ENCODE measurements at places on chromosomes 4 and X.

GRCh38 chrX:34144246-34144645 is 12.1 kb upstream of the FAM47A start:
- DNase-seq, result no peak

- DNase-seq, result no peak
Observed at GRCh38 chr4:183596067-183596757, 62.8 kb downstream of the RWDD4 start.

DNA sequence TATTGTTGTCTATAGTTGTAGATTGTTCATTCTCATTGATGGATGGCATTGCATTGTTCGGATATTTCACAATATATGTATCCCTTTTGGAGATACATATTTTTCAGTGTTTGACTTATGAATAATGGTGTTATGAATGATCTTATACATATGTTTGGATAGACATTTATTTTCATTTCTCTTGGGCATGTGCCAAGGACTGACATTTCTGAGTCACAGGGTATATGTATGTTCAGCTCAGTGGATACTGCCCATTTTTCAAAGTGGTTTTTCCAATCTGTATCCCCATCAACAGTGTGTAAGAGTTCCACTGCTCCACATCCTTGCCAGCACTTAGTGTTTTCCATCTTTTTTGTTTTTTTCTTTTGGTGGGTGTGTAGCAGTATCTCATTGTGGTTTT is 45.0 kb upstream of the RAB40AL start:
- no peak for DNase-seq

DNA sequence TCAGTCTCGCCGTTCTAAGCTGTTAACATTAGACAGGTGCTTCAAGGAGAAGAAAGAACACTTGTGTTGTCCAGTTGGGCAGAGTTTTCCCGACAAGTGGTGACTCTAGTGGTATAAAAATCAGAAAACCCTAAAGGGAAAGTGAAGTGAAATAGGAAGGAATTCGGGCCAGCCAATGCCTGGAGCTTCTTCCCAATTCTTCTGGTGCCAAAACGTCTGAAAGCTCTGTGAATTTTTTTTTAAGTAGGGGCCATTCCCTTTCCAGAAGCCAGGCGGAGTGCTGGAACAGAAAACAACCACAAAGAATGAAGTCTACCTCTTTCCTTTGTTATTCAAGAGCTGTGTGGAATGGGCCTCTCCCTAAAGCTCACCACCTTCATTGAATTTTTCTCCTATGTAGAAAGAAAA is 43.1 kb upstream of the PPARGC1A start:
- DNase-seq, result no peak

DNA sequence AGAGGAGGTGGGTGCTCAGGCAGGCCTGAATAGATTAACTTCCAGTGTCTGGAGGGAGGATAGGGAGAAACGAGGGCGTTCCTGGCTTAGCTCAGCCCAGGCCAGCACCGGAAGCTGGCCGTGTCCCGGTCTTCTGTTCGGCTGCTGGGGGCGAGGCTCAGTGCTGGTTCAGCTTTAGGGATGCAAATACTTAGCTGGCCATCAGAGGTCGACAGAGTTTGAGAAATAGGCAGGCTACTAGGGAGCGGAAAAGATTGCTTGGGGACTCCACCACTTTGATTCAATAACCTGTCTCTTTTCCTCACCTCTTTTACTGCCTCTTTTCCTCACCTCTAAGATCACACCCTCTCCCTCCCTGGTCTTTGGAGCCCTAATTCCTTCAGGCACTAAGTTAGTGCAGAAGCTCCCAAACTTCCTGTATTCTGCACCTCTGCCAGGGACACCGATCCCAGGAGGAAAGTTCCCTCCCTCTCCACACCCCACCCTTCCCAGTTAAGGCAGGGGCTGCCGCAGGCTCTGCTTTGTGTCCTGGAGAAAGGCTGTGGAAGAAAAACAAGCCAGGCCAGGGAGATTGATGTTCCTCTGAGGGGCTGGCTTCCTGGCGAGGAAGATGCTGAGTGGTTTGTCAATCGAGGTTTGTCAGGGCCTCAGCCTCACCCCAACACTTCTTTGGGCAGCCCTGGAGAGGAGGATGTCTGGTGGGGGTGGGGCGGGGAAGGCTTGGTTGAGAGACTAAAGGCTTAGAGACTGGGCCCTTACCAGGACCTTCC is 6.0 kb upstream of the EFNB1 start:
- DNase-seq, result peak; percentile 72

GRCh38 chr4:118280501-118281218 is 72.1 kb downstream of the PRSS12 start:
- peak; percentile 73 for DNase-seq
